Activated CD4-positive, alpha-beta T cell treated with anti-CD3 and anti-CD28 coated beads, Interleukin-2, amount 50 U/mL, for 1 hour (primary cell): ENCODE measurements at places on chromosomes 2 and 18.

DNA sequence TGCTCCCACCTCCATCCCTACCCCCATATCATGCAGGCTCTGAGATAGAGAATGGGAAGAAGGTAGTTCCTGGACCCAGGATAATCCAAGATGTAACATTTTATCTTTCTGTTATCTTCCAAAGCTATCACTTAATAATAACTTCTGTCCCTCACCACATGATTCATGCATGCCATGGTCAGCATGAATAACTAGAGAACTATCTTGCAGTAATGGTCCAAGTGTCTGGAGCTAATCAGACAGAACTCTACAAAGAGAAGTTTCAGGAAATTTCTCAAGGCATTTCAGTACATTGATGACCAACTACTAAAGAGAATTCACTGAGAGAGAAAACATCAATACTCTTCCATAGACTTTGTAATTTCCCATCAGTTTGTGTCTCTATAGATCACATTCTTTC, 1469.7 kb upstream of the PIK3C3 start:
- DNase-seq = no peak

- no peak for DNase-seq
Measured at GRCh38 chr2:3536682-3537632, 17.6 kb upstream of the ADI1 start.

- DNase-seq = peak; percentile 2
Measured at GRCh38 chr18:49169037-49169521, 218.3 kb upstream of the SMAD7 start.

GRCh38 chr2:160427629-160428404, 65.8 kb downstream of the RBMS1 start:
- DNase-seq = peak; percentile 52

DNA sequence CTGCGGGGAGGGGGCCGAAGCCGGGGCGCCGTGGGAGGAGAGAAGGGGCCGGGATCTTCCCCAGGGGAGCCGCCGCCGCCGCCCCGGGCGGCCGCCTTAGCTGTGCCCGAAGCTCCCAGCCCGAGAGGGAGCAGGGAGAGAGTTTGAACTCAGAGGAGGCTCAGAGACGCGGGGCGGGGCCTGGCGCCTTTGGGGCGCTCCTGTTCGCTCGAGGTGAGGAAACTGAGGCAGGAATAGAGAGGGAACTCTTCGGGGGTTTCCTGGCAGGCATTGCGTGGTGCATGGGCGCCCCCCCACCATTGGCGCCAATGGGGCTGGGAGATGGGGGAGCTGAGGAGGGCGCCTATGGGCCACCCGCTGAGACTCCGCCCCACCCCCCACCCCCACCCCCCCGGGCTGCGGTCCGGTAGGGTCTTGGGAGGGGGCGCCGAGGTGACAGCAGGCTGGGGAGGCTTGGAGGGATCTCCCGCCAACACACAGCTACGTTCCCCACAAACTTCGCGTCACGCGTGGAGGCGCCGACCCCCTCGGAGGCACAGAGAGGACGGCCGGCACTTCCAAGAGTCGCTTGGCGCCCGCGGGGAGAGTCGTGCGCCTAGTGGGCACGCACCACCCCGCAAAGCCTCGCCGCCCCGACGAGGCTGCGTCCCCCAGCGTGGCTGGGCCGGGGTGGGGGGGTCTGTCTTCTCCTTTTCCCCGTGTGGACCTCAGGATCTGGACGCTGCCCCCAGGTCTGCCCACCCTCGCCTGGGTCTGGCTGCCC, 680 bp downstream of the CTDSP1 start:
- peak; percentile 38 for DNase-seq

DNA sequence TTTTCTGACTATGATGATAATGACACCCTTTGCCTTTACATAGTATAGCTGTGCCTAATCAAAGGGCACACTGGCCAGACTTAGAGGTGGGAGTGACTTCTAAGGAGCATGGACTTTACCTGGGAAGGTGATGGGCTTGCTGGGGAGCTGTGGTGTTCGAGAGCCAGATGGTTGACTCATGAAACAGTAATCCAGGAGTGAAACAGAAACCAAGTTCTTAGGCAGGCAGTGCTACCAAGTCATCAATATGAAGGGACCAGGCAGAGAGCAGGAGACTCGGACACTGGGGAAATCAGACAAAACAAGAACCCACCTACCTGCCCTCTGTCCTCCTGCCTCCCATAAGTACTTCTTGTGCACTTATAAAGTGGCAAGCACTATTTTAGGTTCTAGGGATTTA, 430.4 kb downstream of the DLGAP1 start:
- DNase-seq = no peak

- no peak for DNase-seq
Measured at GRCh38 chr2:181313845-181314244, 143.3 kb upstream of the ITGA4 start.

- DNase-seq = peak; percentile 70
Measured at GRCh38 chr2:37324536-37324785, 172 bp downstream of the PRKD3 start.

DNA sequence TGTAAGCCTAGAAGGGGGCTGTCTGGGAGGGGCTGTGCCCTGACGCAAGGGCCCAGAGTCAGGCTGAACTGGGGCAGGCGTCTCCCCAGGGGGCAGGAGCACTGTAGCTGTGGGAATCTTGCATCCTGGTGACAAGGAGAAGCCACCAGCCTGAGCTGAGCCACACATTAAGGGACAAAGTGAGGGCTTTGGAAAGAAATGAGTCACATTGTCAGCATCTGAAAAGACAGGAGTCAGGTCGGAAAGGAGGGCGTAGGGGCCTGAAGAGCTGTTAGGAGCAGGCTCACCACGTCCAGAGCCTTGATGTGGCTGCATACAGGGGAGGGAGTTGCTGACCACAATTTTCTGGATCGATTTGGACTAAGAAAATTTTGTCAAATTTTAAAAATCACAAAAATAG, 298.6 kb downstream of the CYP26B1 start:
- no peak for DNase-seq

DNA sequence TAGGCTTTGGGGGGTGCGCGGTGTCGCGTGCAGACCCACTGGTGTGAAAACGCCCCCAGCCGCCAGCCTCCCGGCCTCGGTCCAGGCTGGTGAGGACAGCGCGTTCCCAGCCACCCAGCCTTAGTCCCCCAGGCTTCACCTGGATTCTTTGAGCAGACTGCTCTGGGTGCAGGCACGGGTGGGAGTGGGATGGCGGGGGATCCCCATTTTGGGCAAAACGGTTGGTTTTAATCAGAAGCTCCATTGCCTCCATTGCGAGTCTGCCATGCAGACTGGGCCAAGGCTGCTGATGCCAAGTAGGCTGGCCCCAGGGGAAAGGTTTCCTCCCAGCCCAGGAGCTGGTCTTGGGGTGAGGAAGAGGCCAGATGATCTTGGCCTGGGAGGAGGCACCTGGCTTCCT, 445 bp downstream of the MLPH start:
- no peak for DNase-seq

- no peak for DNase-seq
Measured at GRCh38 chr2:132415915-132416722, 486 bp upstream of the GPR39 start.

- no peak for DNase-seq
Measured at GRCh38 chr18:57811477-57812125, 8.5 kb upstream of the ATP8B1 start.

DNA sequence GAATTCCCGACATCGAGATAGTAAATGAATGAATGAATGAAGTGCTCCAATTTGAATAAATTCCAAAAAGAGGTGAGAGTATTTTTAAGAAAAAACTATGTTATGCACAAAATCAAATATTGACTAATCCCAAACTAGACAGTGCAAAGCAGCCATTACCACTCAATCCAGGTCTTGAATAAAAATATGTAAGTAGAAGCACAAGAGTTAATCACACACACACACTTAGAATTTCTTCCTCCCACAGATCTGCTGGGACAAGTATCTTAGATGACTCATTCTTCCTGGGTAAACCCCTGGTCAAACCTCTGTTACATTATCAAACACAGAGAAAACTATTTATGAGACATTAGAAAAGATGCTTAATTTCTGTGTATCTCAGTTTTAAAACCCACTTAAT, 102.0 kb downstream of the PLA2R1 start:
- no peak for DNase-seq

GRCh38 chr2:239186516-239187357, 214.1 kb downstream of the HDAC4 start:
- no peak for DNase-seq

DNA sequence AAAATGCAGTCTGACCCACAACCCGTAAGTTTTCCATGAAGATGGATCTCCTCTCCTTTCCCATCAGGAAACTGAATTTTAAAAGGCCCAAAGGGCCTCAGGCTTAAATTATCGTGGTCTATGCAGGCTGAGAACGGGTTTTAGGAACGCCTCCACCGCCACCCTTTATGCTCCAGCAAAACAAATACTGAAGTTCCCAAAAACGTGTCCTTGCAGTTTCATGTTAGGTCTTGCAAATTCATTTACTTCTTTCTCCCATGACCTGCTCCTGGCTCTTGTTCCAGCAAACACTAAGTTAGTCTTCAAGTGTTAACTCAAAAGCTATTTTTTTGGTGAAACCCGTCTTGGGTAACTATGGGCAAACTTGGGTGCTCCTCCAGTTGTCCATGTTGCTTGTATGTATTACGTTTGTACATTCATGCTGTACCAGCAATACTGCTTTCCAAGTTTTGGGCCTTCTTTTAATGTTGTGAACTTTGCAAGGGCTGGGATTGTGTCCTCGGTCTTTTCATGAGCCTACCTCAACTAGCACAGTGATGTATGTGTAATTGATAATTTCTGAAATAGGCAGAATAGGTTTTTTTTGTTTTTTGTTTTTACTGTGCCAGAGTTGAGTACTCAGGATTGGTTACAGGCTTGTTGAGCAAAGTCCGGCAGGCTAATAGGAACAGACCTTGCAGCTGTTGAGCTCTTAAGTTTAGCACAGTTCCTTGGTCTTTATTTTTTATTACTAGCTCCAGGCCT, 1.8 kb upstream of the RNF149 start:
- no peak for DNase-seq

GRCh38 chr2:150041722-150042425, 445.6 kb downstream of the RND3 start:
- no peak for DNase-seq

- DNase-seq = no peak
Measured at GRCh38 chr18:44834867-44835469, 154.3 kb downstream of the SETBP1 start.

DNA sequence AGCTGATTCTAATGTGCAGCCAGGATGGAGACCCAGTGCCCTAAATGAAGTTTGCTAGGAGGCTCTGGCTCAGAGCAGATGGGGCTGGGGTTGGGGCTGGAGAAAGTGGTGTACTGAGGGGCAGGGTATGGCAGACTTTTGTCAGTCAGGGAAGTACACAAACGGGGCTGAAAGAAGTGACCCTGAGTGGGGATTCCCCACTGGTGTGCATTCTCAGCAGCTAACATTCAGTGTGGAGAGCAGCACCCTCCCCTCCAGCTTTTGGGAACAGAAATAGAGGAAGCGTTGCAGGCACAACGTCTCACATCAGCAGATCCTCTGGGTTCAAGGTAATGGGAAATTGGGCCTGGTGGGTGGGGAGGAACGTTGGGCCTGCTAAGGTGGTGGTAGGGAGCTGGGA, 89.1 kb upstream of the GCFC2 start:
- DNase-seq = no peak

- no peak for DNase-seq
Measured at GRCh38 chr2:145725876-145726275, 1206.0 kb upstream of the ZEB2 start.

- no peak for DNase-seq
Measured at GRCh38 chr2:147888680-147889079, 43.9 kb downstream of the ACVR2A start.
